ENCODE measurements at places on chromosomes 7 and 10.

- H3K4me3 ChIP-seq: no peak overlapping the region
- H3K36me3 ChIP-seq: no peaks in the 10 kb centered on the region
- H3K4me1 ChIP-seq: no peaks in the 10 kb centered on the region
- no peaks in the 10 kb centered on the region for H3K27me3 ChIP-seq
Observed at GRCh38 chr10:43068136-43068395, 8.8 kb upstream of the RET start.

- H3K4me3 ChIP-seq: no peak overlapping the region
- no peaks in the 10 kb centered on the region for H3K36me3 ChIP-seq
- H3K27me3 ChIP-seq: peaks cover 24% of the 10 kb centered on the region
- no peak overlapping the region for H3K27ac ChIP-seq
- no peak for DNase-seq
- no peaks in the 10 kb centered on the region for H3K4me1 ChIP-seq
Observed at GRCh38 chr7:108598914-108599580, 29.4 kb downstream of the DNAJB9 start.

GRCh38 chr7:9680713-9681112 is 1247.3 kb downstream of the NXPH1 start:
- H3K27ac ChIP-seq: no peak overlapping the region
- H3K4me3 ChIP-seq: no peak overlapping the region
- no peaks in the 10 kb centered on the region for H3K36me3 ChIP-seq
- DNase-seq: no peak
- H3K4me1 ChIP-seq: no peaks in the 10 kb centered on the region

DNA sequence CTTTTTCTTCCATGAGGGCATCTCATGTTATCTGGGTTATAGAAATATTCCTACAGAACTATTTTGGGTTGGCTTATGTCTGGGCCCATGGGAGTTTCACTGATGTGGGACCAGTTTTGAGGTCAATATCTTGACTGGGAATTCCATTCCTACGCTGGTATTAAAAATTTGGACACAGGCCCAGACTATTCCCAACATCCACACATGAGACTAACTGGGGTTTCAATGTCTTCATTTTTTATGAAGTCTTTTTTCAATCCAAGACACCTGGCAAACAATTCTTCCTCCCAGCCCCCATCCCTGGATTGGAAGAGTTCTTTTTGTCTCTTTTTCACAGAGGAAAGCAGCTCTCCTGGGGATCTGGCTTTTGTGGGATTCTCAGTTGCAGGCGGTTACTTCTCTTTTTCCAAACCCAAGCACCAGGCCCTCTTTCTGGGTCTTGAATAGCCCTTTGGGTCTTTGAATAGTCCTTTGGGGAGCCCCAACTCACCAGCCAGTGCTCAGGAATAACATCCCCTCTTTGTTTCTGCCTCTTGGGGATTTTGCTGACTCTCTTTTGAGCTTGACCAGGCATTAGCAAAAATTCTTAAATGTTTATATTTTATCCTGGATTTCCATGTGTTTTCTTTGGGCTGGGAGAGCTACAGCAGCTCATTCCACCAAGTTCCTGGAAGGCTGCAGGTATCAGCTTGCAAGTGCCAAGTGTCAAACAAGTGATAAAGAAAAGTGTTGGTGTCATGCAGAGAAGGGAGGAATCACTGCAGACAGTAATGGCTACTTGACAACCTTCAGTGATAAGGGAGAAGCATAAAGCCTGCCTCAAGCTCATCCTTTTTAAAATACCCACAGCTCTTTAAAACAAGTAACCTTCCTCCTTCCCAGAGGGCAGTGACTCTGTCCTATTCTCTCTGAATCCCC is 234.3 kb downstream of the ADAM12 start:
- no peaks in the 10 kb centered on the region for H3K4me1 ChIP-seq
- no peaks in the 10 kb centered on the region for H3K36me3 ChIP-seq
- H3K27me3 ChIP-seq: no peaks in the 10 kb centered on the region
- no peak overlapping the region for H3K4me3 ChIP-seq
- H3K27ac ChIP-seq: no peak overlapping the region

- no peaks in the 10 kb centered on the region for H3K4me1 ChIP-seq
- no peaks in the 10 kb centered on the region for H3K36me3 ChIP-seq
- no peak for DNase-seq
- no peak overlapping the region for H3K27ac ChIP-seq
- no peaks in the 10 kb centered on the region for H3K27me3 ChIP-seq
Observed at GRCh38 chr10:31374146-31374696, 55.2 kb downstream of the ZEB1 start.

DNA sequence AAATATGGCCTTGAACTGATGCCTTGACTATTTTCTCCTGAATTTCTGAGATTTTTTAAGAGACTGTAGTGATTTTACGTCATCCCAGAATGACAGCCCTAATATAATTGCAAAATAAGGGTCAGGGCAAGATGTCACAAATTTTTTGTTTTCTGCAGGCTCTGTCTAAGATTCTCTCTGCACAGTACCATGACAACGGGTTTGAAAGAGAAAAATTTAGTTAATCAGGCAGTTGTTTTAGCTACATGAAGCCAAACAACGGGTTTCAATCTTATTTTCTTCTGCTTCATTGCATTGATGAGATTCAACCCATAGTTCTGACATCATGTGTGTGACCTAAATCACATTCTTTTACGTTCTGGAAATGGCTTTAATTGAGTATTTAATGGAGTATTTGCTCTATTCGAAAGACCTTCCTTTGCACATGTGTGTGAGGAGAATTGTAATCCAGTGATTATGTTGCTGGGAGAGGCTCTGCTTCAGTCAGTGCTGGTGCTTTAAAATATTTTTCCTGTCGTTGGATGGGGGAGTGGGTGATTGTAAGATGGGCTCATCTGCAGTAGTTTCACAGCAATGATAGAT is 118.0 kb upstream of the RHOBTB1 start:
- no peaks in the 10 kb centered on the region for H3K27me3 ChIP-seq
- peaks cover 13% of the 10 kb centered on the region for H3K4me1 ChIP-seq
- no peaks in the 10 kb centered on the region for H3K36me3 ChIP-seq

- H3K27me3 ChIP-seq: no peaks in the 10 kb centered on the region
- peak overlapping the region; percentile 52 for H3K27ac ChIP-seq
- H3K4me3 ChIP-seq: peak overlapping the region; percentile 99
- peak; percentile 49 for DNase-seq
- H3K36me3 ChIP-seq: no peaks in the 10 kb centered on the region
Observed at GRCh38 chr7:92246360-92247101, 757 bp downstream of the ANKIB1 start.

DNA sequence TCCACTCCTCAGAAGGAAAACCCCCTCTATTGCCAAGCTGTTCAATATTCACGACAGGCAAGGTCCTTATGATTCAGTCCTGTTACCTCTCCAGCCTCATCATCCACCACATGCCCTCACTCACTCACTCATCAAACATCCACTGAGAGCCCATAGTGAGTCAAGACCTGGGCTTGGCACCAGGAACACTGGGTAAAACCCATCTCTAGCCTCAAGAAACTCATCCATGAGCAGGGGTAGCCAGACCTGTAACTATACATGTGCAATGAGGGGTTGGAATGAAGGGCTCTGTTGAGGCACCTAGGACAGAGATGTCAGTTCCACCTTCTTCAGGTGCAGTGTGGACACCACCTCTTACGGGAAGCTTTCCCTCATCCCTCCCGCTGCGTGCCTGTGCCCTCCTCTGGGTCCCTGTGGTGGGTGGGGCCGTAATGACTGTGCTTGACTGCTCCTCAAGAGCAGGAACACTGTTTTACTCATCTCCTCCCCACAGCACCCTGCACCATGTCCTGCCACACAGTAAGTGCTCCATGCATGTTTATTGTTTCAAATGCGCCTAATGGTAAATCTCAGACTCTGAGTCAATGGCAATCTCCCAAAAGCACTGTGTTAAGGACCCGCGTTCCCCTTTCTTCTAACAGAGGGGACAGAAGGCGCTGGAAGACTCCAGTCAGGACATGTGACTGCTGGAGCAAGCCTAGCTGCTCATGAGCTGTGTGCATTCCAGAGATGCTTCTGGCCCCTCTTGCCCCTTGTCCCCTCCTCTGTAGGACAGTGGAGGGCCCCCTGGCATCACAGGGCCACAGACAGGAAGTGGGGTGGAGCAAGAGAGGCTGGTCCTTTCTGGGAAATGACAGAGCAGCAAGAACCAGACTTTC is 95.4 kb downstream of the HIPK2 start:
- no peak for DNase-seq
- H3K27ac ChIP-seq: peak overlapping the region; percentile 92
- H3K27me3 ChIP-seq: no peaks in the 10 kb centered on the region
- no peaks in the 10 kb centered on the region for H3K36me3 ChIP-seq
- H3K4me3 ChIP-seq: no peak overlapping the region
- peaks cover 46% of the 10 kb centered on the region for H3K4me1 ChIP-seq

- no peak overlapping the region for H3K27ac ChIP-seq
- no peaks in the 10 kb centered on the region for H3K4me1 ChIP-seq
- H3K36me3 ChIP-seq: no peaks in the 10 kb centered on the region
- H3K27me3 ChIP-seq: no peaks in the 10 kb centered on the region
Observed at GRCh38 chr7:122983261-122983660, 12.2 kb downstream of the TAS2R16 start.

DNA sequence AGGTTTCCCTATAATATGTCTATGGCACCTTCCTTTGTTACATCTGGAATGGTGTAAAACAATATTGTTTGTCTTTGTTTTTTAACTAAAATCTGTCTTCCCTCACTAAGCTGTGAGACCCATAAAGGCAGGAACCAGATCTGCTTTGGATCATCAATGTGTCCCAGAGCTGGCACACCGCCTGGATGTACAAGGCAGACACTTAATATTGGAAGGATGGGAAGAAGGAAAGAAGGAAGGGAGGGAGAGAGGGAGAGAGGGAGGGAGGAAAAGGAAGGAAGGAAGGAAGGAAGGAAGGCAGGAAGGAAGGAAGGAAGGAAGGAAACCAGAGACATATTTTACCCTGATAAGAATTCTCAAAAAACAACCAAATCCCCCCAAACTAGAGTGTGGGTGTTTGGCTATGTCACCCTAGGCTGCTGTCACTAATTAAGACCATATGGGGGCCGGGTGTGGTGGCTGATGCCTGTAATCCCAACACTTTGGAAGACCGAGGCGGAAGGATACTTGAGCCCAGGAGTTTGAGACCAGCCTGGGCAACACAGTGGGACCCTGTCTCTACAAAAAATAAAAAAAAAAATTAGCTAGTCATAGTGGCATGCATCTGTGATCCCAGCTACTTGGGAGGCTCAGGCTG is 59.6 kb downstream of the SH3PXD2A start:
- DNase-seq: no peak
- H3K4me3 ChIP-seq: no peak overlapping the region
- no peaks in the 10 kb centered on the region for H3K27me3 ChIP-seq

GRCh38 chr7:134737566-134738345 is 41.7 kb upstream of the CALD1 start:
- no peaks in the 10 kb centered on the region for H3K27me3 ChIP-seq
- peaks cover 9% of the 10 kb centered on the region for H3K4me1 ChIP-seq
- no peaks in the 10 kb centered on the region for H3K36me3 ChIP-seq
- H3K4me3 ChIP-seq: no peak overlapping the region

GRCh38 chr7:159024280-159024951 is 120.3 kb downstream of the VIPR2 start:
- DNase-seq: no peak
- no peak overlapping the region for H3K27ac ChIP-seq
- H3K4me1 ChIP-seq: no peaks in the 10 kb centered on the region
- H3K4me3 ChIP-seq: no peak overlapping the region

DNA sequence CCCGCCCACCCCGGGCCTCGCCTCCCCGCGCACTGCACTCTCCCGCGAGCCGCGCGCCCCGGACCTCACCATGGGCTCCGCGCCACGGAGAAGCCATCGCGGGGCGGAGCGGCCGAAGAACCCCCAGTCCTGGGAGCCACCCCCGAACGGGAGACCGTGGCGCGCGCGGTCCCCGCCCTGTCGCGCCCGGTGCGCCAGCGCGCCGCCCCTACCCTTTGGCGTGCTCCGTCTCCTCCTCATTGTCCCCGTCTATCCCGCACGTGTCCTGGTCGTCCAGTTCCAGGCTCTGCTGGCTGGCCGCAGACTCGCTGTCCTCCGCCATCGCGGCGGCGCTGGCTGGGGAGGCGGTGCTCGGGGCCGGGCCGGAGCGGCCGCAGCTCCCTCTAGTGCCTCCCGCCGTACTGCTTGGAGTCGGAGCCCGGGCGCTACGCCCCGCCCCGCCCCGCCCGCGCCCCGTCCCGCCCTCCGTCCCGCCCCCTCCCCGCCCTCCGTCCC is at the start of gene NMT2:
Gene NMT2, minus strand, starts transcription at position 403 of the 495 bp plus-strand sequence. Its CDS starts 81 bp downstream, at position 322.
- H3K4me1 ChIP-seq: peaks cover 35% of the 10 kb centered on the region
- peak within 1 kb of the TSS; percentile 100 for H3K4me3 ChIP-seq
- H3K36me3 ChIP-seq: no peaks in the 10 kb centered on the region
- H3K27ac ChIP-seq: peak within 1 kb of the TSS; percentile 58
- DNase-seq: peak; percentile 81

DNA sequence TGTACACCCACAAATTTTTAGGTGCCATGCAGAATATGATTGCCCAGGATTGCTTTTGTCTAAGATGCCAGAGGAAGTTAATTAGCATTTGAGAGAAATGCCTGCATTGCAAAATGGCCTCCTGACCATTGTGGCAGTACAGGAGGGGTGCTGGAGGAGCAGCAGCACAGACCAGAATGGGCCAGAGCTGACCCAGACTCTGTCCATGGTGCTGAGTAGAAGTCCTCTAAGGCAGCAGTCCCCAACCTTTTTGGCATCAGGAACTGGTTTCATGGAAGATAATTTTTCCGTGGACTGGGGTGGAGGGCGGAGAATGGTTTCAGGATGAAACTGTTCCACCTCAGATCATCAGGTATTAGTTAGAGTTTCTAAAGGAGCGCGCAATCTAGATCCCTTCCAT is 217.8 kb upstream of the AGK start:
- no peaks in the 10 kb centered on the region for H3K4me1 ChIP-seq
- no peak overlapping the region for H3K27ac ChIP-seq
- no peak overlapping the region for H3K4me3 ChIP-seq
- no peak for DNase-seq
- H3K36me3 ChIP-seq: no peaks in the 10 kb centered on the region

- no peaks in the 10 kb centered on the region for H3K27me3 ChIP-seq
- peaks cover 39% of the 10 kb centered on the region for H3K4me1 ChIP-seq
- no peak overlapping the region for H3K27ac ChIP-seq
- H3K36me3 ChIP-seq: no peaks in the 10 kb centered on the region
- no peak for DNase-seq
Observed at GRCh38 chr10:126064512-126064911, 168.1 kb downstream of the FANK1 start.

GRCh38 chr10:24344279-24344678 is 135.3 kb downstream of the KIAA1217 start:
- H3K27me3 ChIP-seq: no peaks in the 10 kb centered on the region
- no peak overlapping the region for H3K4me3 ChIP-seq
- DNase-seq: no peak
- no peaks in the 10 kb centered on the region for H3K36me3 ChIP-seq

DNA sequence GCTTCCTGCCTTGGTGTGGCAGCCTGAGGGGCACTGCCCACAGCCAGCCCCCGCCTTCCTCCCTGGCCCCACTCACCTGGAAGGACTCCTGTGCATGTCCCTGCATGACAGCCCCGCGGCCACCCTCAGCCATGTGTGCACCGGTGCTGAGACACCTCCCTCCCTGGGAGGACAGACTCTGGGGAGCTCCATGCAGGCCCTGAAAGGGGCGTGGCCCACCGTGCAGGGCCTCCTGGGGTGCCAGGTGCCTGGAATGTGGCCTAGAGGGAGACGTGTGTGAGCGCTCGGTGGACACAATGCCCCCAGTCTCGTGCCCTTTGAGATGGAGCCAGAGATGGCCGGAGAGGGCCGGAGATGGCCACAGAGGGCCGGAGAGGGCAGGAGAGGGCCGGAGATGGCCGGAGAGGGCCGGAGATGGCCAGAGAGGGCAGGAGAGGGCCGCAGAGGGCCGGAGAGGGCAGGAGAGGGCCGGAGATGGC is 59.1 kb upstream of the PPP2R2D start:
- H3K27ac ChIP-seq: no peak overlapping the region
- no peak overlapping the region for H3K4me3 ChIP-seq
- DNase-seq: no peak
- no peaks in the 10 kb centered on the region for H3K27me3 ChIP-seq
- H3K4me1 ChIP-seq: no peaks in the 10 kb centered on the region

Measured in endothelial cell of umbilical vein (primary cell).